BE2C (cell line): ENCODE measurements at places on chromosomes 5 and 9.

DNA sequence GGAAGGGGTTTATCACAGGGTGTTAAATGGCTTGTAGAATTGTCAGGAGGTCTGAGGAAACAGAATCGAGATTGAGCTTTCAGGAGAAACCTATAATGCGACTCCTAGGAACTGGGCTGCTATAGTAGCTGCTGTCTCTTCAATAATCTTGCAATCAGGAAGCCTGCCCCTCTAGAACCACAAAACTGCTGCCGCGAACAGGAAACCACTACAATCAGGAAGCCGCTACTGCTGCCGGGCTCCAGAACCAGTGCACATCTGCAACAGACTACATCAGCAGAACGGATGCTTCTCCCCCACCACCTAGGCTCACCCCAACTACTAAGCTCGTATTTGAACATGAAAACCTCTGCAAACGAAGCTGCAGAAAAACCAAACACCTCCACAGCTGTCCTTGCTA is 31.6 kb downstream of the TNFSF8 start:
- no peak for DNase-seq

- no peak for DNase-seq
Observed at GRCh38 chr9:4706971-4707622, 27.7 kb downstream of the CDC37L1 start.

- peak; percentile 89 for DNase-seq
Observed at GRCh38 chr9:87497604-87498045, at the start of gene DAPK1. DAPK1 (plus strand) TSS chr9:87497867; CDS start chr9:87499078, 1,211 bp downstream.

DNA sequence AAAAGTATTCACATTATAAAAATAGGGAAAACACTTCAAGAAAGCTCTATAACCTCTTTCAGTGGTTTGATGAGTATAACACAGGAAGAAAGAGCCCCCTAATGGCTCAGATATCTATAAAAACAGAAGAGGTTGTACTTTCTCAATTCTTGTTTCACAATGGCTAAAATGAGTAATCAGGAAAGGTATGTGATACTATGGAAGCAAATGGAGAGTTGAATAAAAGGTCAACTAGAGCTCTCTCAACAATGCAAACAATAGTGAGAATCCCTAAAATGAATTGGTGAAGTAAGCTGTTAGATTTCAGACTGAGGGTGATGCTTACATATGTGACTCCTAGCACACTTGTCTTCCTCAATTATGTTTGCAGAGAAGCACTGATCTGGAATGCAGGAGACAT is 584.6 kb upstream of the CDH18 start:
- DNase-seq, result no peak

DNA sequence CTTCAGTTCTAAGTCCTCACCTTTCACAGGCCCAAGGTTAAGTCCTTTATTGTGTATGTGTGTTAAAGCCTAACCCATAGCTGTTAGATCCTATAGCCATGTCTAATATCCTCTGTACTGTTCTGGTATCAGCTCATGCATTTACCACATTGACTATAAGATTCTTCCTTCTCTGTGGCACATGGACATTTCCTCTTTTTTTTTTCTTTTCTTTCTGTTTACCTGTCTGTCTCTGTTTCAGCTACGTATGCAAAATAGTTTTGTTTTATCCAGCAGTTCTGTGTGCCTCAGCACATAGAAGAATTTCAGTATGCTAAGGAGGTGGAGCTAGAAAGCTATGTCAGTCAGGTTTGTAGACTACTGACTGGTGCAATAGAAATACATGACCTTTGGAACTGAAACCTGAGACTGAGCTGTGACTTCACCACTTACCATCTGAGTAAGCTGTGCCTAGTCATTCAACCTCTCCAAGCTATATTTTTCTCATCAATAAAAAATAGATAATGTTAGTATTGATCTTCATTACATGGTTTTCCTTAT is 155.6 kb upstream of the VLDLR start:
- no peak for DNase-seq

GRCh38 chr9:78236551-78236910 is 656 bp downstream of the CEP78 start:
- DNase-seq, result no peak

- DNase-seq, result no peak
Observed at GRCh38 chr5:10275991-10276390, 25.9 kb downstream of the CCT5 start.

GRCh38 chr9:137955224-137955570 is 77.6 kb downstream of the CACNA1B start:
- no peak for DNase-seq

DNA sequence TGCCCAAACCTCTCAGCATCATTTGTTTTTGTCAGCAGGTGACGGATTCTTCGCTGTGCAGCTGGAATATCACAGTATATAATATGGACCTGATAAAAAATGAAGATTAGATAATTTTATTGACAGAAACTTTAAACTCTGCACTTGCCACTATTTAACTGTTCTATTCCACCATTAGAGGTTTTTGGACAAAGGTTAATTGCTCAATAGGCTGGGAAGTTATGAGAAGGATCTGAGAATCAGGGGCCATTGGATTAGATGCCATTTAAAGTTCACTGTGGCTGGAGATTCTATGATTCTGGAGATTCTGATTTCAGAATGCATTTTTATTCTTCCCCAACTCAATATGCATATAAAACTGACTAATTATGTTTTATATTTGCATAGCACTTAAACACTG is 59.8 kb upstream of the ANXA1 start:
- DNase-seq, result no peak

GRCh38 chr5:95892784-95893354 is 68.8 kb downstream of the ELL2 start:
- peak; percentile 51 for DNase-seq

DNA sequence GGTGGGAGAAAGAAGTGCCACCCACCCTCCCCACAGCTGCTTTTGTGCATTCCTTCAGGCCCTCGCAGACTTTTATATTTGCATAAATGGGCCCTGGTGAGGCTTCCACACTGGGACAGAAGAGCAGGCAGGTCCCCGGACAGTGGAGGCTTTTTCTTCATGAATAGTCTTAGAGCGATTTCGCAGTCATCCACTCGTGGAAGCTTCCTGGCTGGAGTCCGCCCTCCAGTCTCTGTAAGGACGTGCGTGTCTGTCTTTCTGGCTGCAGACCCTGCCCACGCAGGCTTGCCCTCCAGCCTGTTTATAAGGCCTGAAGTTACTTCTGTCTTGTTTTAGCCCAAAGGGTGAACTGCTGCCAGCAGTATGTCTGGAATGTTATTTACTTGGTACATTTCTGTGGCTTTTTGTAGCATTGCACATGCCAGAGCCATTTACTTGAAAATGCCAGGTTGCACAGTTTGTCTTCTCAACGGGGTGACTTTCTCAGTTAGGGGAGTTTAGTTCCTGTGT is 195.7 kb downstream of the AOPEP start:
- DNase-seq, result no peak

DNA sequence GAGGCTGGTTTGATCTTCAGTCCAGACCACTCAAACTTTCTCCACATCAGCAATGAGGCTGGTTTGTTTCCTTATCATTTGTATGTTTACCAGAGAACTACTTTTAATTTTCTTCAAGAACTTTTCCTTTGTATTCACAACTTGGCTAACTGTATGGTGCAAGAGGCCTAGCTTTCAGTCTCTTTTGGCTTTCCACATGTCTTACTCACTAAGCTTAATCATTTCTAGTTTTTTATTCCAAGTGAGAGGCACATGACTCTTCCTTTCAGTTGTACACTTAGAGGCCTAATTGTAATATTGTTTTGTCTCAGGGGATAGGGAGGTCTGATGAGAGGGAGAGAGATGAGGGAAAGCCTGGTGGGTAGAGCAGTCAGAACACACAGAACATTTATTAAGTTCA is 554.0 kb upstream of the ARRDC3 start:
- no peak for DNase-seq

GRCh38 chr9:21434202-21435014 is 5.8 kb upstream of the IFNA1 start:
- DNase-seq, result peak; percentile 59

DNA sequence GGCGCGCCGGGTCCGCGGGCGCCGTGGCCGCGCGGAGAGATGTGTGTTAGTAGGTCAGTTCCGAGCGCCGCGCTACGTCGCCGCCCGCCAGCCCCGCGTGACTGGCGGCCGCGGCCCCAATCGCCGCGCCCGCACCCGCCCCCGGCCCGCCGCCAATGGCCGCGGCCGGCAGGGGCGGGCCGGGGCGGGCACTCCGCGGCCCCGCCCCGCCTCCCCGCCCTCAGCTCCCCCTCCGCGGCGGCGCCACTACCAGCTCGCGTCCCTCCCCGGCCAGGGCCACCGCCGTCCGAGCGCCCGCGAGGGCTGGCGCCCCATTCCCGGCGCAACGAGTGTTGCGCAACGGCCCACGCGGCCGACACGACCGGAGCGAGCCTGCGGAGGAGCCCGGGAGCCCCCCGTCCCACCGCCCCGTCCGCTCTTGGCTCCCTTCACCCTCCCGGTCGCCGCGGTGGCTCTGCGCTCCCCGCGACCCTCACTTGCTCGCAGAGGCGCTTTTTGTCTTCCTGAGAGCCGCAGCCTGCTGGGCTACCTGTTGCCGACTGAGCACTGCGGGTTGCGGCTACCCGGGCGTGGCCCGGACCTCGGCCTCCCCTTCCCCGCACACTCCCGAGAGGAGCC is at the start of gene NFIL3:
NFIL3 (minus strand) TSS at position 48 of the 618 bp plus-strand sequence. CDS start 13,098 bp downstream, outside the sequence.
- peak; percentile 84 for DNase-seq

DNA sequence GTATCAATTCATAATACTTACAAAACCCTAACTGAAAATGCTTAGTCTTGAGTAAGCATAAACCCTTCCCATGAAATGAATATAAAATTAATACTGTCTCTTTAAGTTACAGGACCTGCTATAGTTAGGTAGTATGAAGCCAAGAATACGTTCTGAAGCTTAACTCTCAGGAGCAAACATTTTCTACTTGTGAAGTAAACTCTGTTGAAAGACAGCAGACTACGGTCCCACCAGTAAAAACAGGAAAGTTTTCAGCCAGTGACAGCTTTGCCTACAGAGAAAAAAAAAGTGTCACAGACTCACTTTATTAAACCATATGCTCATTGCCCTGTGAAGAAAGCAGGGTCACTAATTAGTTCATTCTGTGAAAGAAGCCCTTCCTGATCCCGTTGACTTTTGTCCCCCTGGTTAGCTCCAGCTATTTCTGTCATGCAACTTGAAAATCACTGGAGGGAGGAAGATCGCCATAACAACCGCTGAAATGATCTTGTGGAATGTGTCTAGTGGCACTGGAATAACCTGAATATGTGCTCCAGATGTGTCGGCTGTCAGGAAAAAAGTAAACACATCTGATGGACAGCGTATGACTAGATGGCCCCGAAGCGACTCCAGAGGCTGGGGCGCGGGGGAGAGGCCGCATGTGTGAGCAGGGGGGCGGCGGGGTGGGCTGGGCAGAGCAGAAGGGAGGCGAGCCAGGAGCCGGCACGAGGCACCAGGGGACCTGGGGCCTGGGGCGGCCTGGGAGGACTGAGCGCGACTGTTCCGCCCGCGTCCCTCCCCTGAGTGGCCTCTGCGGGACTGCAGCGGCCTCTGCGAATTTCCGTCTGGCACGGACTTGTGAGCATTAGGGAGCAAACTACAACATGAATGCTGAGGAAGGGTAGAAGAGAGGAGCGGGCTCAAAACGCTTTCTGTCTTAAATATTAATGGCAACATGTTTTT is 41.9 kb downstream of the BNC2 start:
- peak; percentile 59 for DNase-seq

GRCh38 chr9:124752967-124753366 is 18.1 kb downstream of the NR6A1 start:
- DNase-seq, result no peak

DNA sequence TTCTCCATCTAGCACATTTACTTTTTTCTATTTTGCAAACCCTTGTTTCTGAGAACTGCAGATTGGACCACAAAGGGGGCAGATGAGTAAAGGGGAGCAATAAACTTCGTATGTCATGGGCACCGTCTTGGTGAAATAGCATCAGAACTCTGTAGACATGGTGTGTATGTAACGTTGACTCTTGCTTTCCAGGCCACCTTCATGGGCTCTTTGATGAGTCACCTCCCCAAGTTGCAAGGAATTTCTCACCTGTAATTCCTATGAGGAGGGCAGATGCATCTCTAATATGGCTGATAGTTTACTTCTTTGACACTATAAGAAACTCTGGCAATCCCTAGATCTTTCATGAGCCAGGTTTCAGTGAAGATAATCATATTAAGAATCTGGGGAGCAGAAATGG is 163.4 kb upstream of the PLPPR1 start:
- DNase-seq, result no peak

GRCh38 chr5:143434261-143435209 is 31.0 kb upstream of the NR3C1 start:
- DNase-seq, result no peak

DNA sequence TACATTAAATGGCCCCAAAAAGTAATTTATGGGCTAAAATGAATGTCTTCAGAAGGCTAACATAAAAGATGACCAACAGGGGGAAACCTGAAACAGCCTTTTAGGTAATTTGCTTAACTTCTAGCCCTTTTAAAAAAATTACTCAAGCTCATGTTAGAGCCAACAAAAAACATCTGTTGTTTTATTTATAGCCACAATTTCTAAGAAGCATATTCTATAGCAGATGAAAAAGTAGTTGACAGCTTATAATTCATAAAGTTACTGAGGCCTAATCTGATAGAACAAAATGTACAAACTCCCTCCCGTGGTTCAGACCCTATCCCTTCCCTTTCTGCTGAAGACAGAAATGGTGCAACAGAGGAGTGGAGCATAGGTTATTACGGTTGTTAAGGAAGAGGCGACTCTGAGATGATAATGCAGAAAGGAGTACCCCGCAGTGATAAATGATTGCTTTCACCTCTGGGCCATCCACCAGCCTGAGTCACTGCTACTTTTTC is 46.1 kb downstream of the PIK3R1 start:
- no peak for DNase-seq

DNA sequence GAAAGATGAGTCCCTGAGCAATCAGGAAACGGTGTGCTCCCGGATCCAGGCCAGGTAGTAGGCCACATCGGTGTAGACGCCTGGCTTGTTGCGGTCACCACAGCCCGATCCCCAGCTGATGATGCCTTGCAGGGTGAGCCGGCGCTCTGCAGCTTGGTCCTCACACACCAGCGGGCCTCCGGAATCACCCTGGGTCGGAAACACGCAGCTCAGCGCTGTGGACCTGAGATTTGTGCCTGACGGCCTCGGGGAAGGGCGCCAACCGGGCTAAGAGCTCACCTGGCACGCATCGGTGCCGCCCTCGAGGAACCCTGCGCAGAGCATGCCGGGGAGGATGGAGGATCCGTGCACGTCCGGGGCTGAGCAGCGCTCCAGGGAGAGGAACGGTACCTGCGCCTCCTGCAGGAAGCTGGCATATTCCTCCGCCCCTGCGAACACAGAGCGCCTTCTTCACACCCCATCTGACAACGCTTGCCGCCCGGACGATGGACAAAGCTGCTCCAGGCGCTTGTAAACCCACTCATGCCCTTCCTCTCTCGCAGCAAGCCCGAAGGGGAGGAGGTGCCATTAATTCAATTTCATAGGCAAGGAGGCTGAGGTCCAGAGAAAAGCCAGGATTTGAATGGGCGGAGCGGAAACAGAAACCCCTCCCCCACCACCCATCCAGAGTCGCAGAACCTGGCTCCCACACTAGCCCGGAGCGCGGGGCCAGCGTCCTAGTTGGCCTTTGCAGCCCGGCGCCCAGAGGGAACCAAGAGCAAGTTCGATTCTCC is 2.0 kb upstream of the PFN3 start:
- peak; percentile 88 for DNase-seq
